ENCODE measurements at places on chromosomes 4 and X.

DNA sequence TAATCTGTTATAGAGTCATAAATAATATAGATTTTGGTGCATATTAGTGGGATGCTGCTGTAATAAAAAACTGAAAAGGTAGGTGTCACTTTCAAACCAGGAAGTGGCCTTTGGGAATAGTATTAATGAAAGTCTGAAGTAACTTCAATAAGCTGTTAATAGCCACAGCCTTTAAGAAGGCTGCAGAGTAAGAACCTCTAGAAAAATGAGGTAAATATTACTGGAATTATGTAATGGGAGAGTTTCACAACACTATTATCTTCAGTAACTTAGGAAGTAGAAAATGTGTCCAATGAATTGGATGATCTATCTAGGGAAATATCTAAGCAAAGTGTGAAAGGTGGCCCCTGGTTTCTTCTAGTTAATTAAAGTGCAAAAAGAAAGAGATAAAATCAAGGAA is 104.7 kb downstream of the NCAPG start:
- DNase-seq = no peak

GRCh38 chr4:7816771-7817170 is 122.9 kb downstream of the AFAP1 start:
- no peak for DNase-seq

DNA sequence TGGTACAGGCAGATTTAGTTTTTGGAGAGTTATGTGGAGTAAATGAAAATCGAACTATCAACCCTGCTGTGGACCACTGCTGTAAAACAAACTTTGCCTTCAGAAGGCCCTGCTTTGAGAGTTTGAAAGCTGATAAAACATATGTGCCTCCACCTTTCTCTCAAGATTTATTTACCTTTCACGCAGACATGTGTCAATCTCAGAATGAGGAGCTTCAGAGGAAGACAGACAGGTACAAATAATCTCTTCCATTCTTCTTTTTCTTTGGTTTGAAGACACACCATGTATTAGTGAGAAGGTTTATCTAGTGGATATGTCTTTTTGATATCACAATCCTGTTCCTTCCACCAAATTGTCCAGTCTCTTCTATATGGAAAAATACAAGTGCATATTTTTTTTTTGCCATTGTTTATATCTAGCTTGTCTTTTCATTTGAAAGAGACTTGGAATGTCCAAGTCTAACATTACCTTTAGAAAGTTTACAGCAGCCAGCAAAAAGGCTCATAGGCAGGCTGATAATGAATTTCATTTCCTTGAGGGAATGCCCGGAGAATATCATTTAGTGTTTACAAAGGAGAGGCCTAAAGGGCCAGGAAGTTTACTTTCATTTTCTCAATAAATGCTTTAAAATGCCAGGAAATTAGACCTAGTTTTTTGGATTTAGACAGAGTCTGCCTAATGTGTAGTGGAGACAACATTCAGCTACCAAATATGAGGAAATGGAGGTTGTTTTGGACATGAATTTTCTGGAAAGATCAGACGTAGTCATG is 18.6 kb downstream of the AFM start:
- DNase-seq = no peak

DNA sequence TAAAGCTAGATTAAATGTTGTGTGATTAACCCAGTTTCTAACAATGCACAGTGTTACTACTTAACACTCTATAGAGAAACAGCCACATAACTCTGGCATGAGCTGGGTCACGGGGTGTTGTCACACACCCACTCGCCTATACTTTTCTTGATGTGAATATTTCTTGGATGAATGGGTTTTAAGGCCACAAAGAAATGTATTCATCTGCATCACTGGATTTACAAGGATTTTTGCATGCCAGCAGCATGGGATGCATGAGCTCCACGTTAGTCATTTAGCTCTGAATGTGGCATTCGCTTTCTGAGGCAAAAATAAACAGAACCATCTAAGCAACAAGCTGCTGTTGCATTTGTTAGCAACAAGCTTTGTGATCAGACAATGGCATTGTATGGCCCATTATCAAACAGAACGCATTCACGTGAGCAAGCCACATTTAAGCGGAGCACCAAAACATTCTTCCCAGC is 89.7 kb downstream of the LRP2BP start:
- no peak for DNase-seq

GRCh38 chr4:8737075-8737474 is 134.6 kb downstream of the HMX1 start:
- no peak for DNase-seq

DNA sequence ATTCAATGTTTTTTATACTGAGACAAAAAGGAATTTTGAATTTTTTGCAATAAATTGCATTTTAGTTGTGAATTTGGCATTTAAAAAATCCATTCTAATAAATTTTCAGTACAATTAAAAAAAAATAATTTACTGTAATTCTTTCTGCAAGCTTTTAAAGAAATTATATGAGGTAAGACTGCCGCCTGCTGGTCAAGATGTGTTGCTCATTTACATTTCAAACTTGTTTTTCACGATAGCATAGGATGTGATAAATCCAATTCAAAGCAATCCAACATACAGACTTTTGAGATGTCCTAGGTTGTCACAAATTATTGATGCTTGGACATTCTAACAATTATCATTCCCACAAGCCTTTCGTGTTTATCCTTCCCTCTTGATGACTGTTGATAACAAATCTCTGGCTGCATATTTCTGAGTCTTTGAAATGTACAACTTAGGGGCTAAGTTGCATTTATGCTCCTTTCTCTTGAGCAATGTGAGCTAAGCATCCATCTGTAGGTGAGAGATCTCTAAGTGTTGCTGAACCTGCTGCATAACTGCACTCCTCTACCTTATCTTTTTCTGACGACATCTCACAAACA is 21.7 kb upstream of the MFAP3L start:
- DNase-seq = peak; percentile 44

DNA sequence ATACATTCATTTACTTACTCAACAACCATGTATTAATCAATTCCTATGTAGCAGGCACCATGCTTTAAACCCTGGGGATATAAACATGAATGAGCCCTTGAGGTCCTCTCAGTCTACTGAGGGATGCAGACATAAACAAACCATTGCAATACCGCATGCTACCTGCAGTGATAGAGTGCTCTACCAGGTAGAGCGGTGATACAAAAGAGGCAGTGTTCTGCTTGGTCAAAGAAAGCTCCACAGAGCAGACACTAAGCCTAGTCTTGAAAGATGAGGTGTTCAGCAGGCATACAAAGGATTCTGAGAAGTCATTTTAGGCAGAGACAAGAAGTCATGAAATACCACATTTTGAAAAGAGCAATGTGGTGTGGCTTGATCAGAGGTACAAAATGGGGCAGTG is 26.9 kb upstream of the AMOT start:
- no peak for DNase-seq

DNA sequence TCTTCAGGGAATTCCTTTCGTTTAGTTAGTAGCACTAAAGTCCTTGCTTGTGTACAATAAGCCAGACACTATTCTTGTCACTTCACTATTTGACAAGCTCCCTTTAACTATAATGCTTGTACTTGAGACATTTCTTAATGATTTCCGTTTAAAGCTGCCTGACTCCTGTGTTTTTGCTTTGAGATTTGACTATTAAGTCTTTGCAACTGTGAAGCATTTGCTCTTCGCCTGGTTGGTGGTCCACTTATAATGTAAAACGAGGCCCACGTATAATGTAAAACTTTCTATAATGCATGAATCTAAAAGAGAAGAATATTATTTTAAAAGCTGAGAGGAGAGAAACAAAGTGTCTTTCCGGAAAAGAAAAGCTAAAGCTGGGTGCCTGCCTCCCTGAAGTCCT is 204.1 kb upstream of the FAM47C start:
- no peak for DNase-seq

DNA sequence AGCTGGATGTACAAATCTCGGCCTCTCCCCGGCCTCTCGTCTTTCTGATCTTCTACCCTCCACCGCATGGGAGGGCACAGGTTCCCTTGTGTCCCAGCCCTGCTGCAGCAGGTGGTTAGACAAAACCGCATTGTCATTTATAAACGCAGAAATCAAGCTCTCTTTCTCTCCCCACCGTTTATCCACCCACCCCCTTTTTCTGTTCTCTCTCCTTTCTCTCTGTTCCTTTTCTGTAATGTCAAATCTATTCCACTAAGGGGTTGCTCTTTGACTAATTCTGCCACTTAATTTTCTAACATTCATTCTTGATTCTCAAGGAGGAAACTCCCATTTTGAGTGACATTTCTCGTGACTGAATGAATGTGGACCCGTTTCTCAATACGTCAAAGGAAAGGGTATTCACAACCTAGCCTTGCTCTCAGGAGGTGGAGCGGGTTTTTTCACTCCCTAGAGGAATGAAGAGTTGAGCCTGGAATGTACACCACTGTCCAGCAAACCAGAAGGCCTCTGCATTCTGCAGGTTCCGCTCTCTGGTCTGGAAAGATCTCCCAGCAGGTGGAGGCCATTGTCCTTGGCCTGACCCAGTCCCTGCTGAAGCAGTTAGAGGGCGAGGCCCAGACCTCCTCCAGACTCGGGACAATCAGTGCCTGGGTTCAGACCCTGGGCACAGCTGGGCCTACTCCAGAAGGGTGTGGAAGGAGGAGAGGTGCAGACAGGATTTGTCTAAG is 70.9 kb upstream of the ENPP6 start:
- DNase-seq = peak; percentile 85

DNA sequence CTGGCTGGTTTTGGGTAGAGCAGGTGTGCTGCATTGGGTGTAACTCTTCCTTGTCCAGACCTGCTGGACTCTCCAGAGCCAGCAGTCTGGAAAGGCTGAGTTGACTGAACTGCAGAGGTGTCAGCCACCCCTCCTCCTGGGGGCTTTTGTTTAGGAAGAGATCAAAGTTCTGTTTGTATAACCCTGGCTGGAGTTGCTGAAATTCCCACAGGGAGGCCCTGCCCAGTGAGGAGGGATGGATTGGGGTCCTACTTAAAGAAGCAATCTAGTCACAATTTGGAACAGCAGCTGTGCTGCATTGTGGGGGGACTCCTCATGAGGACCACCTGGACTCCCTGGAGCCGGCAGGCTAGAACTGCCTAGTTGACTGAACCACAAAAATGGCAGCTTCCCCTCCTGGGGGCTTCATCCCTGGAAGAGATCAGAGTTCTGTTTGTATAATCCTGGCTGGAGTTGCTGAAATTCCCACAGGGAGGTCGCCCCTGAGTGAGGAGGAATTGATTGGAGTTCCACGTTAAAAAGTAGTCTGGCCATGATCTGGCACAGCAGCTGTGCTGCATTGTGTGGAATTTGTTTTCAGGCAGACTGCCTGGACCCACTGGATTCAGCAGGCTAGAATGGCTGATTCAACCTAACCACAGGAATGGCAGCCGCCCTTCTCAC is 264.9 kb upstream of the ZC4H2 start:
- DNase-seq = no peak

DNA sequence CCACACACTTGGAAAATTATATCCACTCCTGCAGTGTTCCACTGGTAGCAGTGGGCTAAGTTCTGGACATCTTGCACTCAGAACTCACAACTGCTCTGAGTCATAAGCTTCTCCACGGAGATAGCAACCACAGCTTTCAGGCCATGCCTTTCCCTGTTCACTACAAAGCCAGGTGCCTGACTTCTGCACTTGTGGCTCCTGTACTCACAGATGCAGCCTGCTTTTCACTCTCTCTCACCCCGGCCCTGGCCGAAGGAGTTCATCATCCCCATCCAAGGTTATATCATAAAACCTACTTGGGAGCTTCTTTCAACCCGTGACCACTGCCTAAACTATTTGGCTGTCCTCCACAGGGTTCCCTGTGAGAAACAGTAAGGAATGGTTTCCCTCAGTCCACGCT is 999.4 kb downstream of the GLUD2 start:
- no peak for DNase-seq

- no peak for DNase-seq
Measured at GRCh38 chrX:10828640-10829039, 208.3 kb upstream of the MID1 start.

- DNase-seq = no peak
Measured at GRCh38 chr4:53693408-53693807, 102.1 kb upstream of the LNX1 start.

DNA sequence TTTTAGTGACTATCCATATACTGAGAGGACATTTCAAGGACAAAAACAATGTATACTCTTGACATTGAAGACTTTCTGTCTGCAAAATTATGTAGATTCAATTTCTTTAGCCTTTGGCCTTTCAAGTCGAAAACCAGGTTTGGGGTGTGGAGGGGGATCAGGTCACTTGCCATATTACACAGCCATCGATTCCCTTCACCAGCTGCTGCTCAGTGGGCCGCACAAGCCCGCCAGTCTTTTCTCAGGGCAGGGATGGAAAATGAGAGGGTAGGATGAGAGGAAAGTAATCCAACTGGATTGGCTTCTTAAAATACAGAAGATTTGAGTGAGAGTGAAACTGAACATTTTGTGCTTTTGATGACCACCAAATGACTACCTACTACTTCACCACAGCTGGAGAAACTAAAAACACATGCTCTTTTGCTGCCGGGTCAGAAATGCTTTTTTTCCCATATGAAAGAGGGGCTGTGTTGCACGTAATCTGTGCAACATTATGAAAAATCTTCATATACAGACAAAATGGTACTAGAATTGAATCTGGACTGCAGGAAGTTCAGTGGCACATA is 51.4 kb downstream of the FHL1 start:
- DNase-seq = no peak

GRCh38 chr4:92299152-92299551 is 4.6 kb upstream of the GRID2 start:
- no peak for DNase-seq

DNA sequence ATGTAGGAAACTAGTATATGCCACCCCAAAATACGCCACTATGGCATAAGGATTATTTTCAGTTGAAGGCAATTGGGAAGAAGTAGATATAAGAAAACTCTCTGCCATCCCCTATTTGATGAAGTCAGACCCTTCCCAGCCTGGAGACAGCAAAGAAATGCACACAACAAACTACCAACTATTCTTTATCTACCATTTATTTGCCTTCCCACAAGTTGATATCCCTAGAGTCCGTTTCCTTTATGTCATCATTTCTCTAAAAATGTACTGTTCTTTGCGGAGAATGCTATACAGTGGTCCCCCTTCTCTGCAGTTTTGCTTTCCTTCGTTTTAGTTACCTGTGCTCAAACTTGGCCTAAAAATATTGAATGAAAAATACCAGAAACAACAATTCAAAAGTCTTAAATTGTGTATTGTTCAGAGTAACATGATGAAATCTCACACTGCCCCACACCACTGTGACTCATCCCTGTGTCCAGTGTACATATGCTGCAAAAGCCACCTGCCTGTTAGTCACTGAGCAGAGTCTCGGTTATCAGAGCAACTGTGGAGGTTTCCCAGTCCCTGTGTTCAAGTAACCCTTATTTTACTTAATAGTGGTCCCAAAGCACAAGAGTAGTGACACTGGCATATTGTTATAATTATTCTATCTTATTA is 152.3 kb downstream of the WDFY3 start:
- DNase-seq = peak; percentile 42

Measured in RPMI8226 (cell line).